Esophagus (tissue), 2 donors: ENCODE measurements at places on chromosomes 5 and 9. TPM values are rescaled to one million over a fixed set of nuclear protein-coding genes. Genes with fewer than 3 reads are reported as not detected.

Gene GADD45G
- polyA plus RNA-seq, result 13.5 TPM

Gene DDX4
- polyA plus RNA-seq, result not detected

Gene CNTNAP3
- 5.2 TPM for polyA plus RNA-seq

Gene NPM1
- 800 TPM for polyA plus RNA-seq

Gene C9orf153
- polyA plus RNA-seq, result 0.14 TPM

Gene SHC3
- polyA plus RNA-seq, result 0.19 TPM

Gene PCDHB4
- polyA plus RNA-seq, result 0.20 TPM

Gene LHX3
- not detected for polyA plus RNA-seq

Gene FOXD4L6
- polyA plus RNA-seq, result 0.04 TPM

Gene MYORG
- polyA plus RNA-seq, result 3.6 TPM

Gene OSTF1
- polyA plus RNA-seq, result 99.6 TPM

Gene GPR151
- polyA plus RNA-seq, result not detected

Gene SV2C
- 0.43 TPM for polyA plus RNA-seq

Gene TERT
- polyA plus RNA-seq, result 0.13 TPM

Gene TRPM3
- polyA plus RNA-seq, result 0.02 TPM

Gene CAPSL
- not detected for polyA plus RNA-seq

Gene CBY3
- polyA plus RNA-seq, result 0.12 TPM

Gene CXXC5
- polyA plus RNA-seq, result 27.8 TPM

Gene HAVCR2
- 0.91 TPM for polyA plus RNA-seq

Gene CDKN2AIPNL
- polyA plus RNA-seq, result 34.6 TPM

Gene PCAT7
- polyA plus RNA-seq, result not detected
